Stimulated activated CD4-positive, alpha-beta T cell treated with anti-CD3 and anti-CD28 coated beads, Interleukin-1b, Interleukin-23, amount 100 ng/mL, for 48 hours (primary cell): ENCODE measurements at places on chromosomes 3 and 15.

- no peak for DNase-seq
Measured at GRCh38 chr15:75114796-75115195, 86.9 kb upstream of the C15orf39 start.

- no peak for DNase-seq
Measured at GRCh38 chr3:189593581-189593980, 37.6 kb upstream of the TP63 start.

GRCh38 chr15:53389271-53390037 is 370.0 kb downstream of the WDR72 start:
- no peak for DNase-seq

- DNase-seq: no peak
Measured at GRCh38 chr15:68548364-68548763, 30.4 kb upstream of the CORO2B start.

- peak; percentile 32 for DNase-seq
Measured at GRCh38 chr3:9552252-9552999, 1.2 kb downstream of the LHFPL4 start.
